Ecto neural progenitor cell (in vitro differentiated cells): ENCODE measurements at places on chromosomes 4 and X.

- DNase-seq: no peak
These were observed 47.7 kb downstream of the SOD3 start for GRCh38 chr4:24843096-24843495.

GRCh38 chrX:108456971-108457477 lies 17.4 kb downstream of the COL4A5 start:
- DNase-seq: no peak

- no peak for DNase-seq
These were observed 23.8 kb downstream of the CXCL1 start for GRCh38 chr4:73892966-73893365.

GRCh38 chrX:6759655-6760375 lies 224.9 kb upstream of the VCX3A start:
- DNase-seq: no peak

DNA sequence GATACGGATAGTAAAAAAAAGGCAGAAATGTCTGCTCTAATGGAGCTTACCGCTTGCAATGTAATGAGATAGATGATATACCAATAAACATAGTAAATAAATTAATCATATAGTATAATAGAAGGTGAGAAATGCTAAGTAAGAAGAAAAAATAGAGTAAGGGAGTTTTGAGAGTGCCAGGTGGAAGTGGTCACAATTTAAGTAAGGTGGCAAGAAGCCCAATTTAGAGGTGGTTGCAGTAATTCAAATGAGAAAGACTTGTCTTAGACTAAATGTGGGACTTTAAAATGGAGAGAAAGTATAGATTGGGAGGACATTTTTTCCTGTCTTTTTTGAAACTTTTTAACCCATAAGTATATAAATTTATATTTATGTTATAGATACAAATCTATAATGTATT lies 26.0 kb downstream of the TBC1D19 start:
- DNase-seq: no peak

DNA sequence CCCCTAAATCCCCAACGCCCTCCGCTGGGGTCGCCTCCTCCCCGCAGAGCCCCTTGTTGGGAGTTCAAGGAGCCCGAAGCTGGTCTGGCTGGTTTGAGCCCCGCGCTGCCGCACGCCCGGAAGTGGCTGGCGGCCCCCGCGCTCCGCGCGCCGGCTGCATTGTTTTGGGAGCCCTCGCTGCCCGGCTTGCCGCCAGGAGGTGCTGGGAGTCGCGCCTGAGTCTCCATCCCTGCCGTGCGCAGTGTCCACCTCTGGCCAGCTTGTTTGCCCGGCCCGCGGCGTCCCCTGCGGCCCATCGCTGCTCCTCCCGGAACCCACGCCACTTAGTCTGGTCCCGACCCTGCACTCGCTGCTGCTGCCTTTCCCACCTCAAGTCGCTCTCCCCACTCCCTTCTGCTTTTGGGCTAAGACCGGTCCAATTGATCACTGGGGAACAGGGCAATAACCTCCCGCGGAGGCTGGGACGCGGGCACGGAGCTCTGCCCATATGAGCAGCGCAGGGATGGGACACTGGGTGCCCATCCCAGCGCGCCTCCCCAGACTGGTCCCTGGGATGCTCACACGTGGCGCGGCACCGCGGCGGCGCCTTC lies 2.2 kb upstream of the SFRP2 start:
- peak; percentile 88 for DNase-seq

DNA sequence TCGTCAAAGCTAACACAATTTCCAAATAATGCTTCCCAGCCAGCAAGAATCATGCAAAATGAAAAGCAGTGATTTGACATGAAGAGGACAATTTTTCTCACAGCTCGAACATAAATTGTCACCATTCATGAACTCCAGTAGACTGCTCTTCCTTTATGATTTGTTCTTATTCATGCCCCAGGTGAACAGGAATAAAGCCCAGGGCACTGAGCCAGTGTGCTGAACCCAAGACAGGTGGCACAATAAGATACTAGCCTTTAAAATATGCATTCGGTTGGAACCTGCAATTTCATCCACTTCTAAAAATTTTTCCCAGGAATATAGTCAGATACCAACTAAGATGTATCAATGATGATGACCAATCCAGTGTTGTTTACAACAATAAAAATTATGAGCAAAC lies 139.7 kb downstream of the PRSS12 start:
- DNase-seq: no peak

- no peak for DNase-seq
These were observed 23.8 kb downstream of the SH3RF1 start for GRCh38 chr4:169246957-169247396.

DNA sequence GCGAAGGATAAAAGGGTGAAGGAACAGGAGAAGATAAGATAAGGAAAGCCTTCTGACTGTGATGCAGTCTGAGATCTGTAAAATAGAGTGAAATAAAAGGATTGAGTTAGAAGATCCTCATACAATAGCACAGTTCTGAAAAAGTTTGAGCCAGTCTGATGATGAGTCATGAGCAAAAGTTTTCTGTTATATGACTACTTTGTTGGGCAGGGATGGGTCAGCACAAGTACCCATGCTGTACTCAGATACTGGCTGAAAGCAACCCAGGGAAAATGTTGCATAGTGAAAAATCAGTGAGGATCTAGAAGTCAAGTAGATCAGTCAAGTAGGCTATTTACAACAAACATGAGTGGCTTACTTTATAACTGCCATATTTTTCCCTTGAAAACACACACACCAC lies 253.5 kb downstream of the PCDH10 start:
- no peak for DNase-seq

GRCh38 chr4:23269566-23269965 lies 576.8 kb downstream of the GBA3 start:
- no peak for DNase-seq

DNA sequence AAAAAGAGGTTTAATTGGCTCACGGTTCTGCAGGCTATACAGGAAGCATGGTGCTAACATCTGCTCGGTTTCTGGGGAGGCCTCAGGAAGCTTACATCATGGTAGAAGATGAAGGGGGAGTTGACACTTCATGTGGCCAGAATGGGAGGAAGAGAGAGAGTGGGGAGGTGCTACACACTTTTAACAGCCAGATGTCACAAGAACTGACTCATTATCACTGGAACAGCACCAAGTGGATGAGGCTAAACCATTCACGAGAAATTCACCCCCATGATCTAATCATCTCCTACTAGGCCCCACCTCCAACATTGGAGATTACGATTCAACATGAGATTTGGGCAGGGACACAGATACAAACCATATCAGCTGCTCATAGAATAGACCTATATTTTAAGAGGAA lies 255.8 kb downstream of the OPHN1 start:
- no peak for DNase-seq

- no peak for DNase-seq
These were observed 466.0 kb downstream of the DMD start for GRCh38 chrX:32745323-32745722.

- DNase-seq: no peak
These were observed 517 bp downstream of the LEF1 start for GRCh38 chr4:108168160-108168670.

GRCh38 chr4:111717921-111718320 lies 427.3 kb upstream of the FAM241A start:
- DNase-seq: no peak

GRCh38 chr4:147938496-147938895 lies 206.6 kb downstream of the ARHGAP10 start:
- no peak for DNase-seq

GRCh38 chrX:48487362-48487798 lies 11.4 kb downstream of the FTSJ1 start:
- DNase-seq: no peak

- DNase-seq: no peak
These were observed 28.9 kb downstream of the TMEM144 start for GRCh38 chr4:158239196-158239595.
